Kidney capillary endothelial cell (primary cell): ENCODE measurements at places on chromosomes 4 and X.

- no peak for DNase-seq
These were observed 18.2 kb upstream of the DDIT4L start for GRCh38 chr4:100208459-100208858.

DNA sequence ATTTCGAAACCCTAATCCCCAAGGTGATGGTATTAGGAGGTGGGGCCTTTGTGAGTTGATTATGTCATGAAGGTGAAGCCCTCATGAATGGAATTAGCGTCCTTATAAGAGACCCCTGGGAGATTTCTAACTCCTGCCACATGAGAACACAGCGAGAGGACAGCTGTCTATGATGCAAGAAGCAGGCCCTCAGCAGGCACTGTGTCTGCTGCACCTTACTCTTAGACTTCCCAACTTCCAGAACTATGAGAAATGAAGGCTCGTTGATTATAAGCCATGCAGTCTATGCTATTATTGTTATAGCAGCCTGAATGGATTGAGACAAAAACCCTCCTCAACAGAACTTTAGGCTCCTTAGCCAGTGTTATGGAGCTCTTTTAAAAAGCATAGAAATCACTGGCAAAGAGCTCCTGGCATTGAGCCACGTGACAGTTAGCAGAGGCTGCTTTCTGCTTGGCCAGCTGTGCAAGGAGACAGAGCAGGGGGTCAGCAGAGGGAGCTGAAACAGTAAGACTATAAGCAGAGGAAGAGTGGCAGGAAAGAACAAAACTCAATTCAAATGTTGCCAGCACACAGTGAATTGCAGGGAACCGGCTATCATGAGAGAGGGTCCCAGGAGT is 219.2 kb upstream of the FAT1 start:
- DNase-seq, result no peak

DNA sequence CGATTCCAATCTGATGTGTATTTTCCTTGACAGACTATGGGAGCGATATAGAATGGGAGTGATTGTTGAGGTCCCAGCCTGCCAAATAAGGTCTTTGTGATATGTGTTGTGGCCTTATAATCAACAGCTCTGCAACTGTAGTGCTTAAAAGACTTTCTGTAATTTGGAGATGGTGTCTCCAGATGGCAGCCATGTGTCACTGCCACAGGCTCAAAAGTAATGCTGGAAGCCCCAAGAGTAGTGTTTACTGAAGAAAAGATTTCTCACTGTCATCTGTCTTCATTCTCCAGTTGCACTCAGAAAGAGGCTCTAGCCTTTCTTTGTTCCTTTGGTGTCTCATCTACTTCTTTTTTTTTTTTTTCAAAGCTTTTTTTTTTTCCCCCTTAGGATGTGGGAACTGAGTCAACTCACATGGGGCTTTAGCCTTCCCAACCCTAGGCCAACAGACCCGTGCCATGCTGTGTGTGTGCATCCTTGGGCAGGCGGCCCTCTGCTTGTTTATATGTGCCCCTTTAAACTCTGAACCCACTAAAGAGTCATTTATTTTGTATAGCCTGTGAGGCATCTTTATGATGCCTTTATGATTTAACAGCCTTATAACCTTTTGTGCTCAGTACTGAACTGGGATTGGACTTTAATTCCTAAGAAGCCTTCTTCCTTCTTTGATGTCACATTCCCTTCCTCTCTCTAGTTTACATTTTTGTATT is 15.6 kb downstream of the SRPX2 start:
- no peak for DNase-seq

GRCh38 chrX:37371578-37371991 is 22.4 kb downstream of the PRRG1 start:
- no peak for DNase-seq

- DNase-seq, result no peak
These were observed 37.5 kb downstream of the ANXA3 start for GRCh38 chr4:78588894-78589545.

DNA sequence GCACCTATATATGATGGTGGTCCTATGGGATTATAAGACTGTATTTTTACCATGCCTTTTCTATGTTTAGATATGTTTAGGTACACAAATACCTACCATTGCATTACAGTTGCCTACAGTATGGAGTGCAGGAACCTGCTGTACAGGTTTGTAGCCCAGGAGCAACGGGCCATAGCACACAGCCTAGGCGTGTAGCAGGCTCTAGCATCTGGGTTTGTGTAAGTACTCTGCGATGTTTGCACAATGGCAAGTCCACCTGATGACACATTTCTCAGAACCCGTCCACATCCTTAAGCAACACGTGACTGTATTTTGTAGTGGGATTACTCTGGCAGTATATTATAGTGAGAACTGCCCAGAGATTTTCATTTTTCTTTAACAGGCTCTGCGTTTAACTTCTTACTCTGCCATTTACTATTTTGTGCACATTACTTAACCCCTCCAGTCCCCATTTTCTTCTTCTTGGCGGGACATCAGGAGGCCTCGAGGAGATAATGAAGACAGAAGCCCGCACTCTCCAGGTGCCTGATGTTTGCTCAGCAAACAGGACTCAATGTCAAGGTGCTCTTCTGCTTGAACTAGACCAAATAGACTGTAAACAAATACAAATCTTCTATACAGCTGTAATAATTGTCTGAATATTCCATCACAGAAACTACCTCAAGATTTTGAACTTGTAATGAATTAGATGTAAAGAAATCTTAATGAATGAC is 102.0 kb upstream of the PDLIM3 start:
- DNase-seq, result no peak

GRCh38 chrX:147183161-147183560 is 368.6 kb upstream of the CXorf51A start:
- no peak for DNase-seq

GRCh38 chr4:28427306-28428085 is 1566.9 kb downstream of the STIM2 start:
- no peak for DNase-seq

DNA sequence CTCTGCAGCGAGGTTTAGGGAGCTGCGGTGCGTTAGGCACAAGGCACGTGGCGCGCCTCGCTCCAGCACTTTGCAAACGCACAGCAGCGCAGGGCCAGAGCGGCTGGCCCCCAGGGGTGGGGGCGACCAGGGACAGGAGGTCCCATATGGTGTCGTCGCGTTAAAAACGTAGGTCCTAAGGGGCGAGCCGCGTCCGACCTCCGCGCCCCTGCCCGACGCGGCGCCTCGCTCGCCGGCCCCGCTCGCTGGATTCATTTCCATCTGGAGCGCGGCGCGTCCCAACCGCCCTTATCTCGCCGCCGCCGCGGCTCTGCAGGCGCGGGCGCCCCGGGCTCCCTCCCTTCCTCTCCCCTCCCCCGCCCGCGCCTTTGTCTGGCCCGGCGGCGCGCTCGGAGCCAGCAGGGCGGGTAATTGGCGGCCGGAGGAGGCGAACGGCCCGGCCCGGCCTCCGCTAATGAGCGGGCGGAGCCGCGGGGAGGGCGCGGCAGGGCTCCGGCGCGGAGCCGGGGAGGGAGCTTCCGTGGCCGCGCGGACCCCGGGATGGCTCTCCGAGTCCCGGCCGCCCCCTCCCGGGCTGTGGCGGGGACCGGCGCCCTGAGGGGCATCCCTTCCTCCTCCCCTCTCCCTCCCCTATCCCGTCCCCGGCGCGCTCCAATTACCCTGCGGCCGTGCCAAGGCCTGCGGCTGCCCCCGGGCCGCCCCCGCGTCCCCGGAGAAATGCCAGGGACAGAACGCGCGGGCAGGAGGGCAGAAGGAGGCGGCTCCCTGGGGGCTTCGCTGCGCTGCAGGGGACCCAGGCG is 409.0 kb downstream of the BCOR start:
- DNase-seq, result peak; percentile 28

- no peak for DNase-seq
These were observed 49.4 kb downstream of the LPAR4 start for GRCh38 chrX:78796916-78797315.
